Left kidney (tissue), 8 donors: ENCODE measurements at places on chromosomes 13 and 19. TPM values are rescaled to one million over a fixed set of nuclear protein-coding genes. Genes with fewer than 3 reads are reported as not detected.

DNA sequence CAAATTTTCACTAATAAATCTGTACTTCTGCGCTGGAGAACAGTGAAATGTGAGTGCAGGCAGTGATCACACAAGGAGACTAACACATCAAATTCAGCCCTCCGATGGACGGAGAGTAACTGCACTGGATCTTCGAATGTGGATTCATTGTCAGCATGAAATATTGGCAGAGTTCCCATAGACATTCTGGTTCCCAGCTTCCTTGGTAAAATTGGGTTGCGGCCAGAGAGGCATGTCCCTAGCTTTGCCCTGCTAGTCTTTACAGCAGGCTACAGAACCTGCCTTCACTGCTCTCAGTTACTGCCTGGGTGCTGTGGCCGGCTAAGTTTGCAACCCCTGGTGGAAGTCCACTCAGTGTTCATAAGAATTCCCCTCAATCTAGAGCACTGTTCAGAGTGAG is 32.3 kb upstream of the UQCRFS1 start:
- no peak for DNase-seq

GRCh38 chr13:73355134-73355533 is 296.3 kb downstream of the KLF5 start:
- DNase-seq, result no peak

DNA sequence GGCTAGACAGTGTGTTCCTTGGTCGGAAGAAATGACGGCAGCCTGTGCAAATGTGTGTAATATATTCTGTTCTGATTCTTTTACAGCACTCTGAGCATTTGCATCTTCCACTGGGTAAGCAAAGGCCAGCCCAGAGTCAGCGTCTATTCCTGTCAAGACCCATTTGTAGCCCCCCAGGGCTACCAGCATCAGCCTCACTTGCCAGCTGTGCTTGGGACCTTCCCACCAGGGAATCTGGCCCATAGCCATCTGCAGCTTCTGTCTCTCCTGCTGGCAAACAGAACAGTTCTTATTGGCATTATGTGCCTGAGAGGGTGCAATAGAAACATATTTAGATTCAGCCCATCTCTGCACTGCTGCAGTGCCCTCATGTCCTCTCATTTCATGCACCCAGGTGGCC is 6.0 kb upstream of the IGLON5 start:
- DNase-seq, result no peak

- no peak for DNase-seq
These were observed 830.2 kb upstream of the KLHL1 start for GRCh38 chr13:70938462-70938861.

GRCh38 chr19:39845172-39845571 is 1.0 kb downstream of the FBL start:
- no peak for DNase-seq

DNA sequence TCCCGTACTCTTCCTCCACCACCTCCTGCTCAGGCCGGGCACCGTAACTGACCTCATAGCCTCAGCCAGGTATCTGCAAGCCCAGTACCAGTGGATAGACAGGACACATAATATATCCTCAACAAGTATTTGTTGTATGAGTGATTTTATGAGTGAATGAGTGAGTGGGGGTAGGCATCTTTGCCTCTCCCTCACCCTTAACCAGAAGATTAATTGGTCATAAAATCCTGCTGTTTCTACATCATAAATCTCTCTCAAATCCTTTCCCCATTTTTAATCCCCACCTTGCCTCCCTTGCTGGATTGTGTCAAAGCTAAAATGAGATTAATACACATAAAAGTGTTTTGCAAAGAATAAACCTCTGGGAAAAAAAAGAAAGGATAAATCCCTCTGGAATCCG is 44.4 kb upstream of the HMGB1 start:
- DNase-seq, result no peak

GRCh38 chr13:64725492-64725891 is 2504.6 kb downstream of the PCDH9 start:
- no peak for DNase-seq

GRCh38 chr19:45408121-45408520 is 1.7 kb downstream of the POLR1G start:
- no peak for DNase-seq

DNA sequence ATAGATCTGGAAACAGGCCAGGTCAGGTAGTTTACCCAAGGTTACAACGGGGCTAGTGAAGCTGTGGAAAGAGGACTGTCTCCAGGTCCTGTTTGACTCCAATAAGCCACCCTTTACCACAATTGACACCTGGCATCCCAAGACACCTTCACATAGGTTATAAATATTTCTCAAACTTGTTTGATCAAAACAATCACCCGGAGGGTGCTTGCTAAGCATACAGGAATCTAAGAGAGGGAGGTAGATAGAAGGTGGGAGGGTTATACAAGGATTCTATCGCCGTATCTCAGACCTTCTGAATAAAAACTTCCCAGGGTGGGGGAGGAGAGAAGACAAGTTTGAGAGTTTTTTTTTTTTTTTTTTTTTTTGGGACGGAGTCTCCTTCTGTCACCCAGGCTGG is 55.4 kb downstream of the MICU2 start:
- DNase-seq, result no peak

DNA sequence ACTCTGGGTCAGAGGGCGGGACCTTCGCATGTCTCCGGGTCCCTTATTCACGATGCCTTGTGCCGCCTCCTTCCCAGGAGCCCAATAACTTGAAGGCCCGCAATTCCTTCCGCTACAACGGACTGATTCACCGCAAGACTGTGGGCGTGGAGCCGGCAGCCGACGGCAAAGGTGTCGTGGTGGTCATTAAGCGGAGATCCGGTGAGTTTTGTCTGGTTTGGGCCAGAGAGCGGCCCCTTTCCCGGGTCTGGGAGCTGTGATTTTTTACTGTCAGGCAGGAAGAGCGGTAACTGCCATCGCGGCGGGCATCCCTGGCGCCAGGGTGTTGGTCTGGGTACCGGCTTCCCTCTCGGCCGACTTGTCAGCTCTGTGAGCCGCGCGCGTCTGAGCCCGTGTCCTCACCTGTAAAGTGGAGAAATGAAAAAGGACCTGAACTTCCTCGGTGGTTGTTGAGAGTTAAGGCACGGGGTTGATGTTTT is 800 bp downstream of the RPL28 start:
- DNase-seq, result no peak

DNA sequence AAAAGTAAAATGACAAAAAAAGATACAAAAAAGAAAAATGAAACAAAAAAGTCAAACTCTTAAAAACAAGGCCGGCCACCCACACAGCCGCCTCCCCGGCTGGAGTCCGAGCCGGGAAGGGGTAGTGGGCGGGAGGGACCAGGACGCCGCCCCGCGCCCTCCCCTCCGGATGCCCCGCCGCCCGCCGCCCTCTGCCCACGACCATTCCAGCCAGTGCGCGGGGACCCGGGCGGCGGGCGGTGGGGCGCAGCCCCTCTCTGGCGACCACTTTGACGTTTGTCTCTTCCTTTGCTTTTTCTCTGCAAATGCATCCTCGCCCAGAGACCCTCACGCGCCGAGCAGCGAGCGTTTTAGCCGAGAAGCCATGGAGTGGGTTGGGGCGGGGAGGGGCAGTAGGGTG is 28.6 kb downstream of the ZBTB7A start:
- DNase-seq, result no peak

GRCh38 chr19:1037621-1038064 is 2.3 kb upstream of the ABCA7 start:
- DNase-seq, result no peak

DNA sequence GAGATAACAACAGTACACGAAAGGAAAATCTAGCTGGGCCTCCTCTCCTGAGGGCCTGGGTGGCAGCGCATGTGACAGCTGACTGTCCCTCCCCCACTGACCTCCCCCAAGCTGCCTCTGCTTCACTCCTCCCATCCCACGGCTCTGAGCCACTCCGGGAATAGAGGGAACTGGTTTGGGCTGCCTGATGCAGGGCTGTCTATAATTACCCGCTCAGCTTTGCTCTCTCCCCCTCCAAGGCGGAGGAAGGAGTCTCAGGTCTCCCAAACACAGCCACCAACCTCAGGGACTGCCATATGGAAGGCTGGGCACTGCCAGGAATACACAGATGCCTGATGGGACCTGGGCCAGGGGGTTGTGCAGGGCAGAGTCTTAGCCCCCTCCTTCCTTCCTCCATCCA is 7.9 kb downstream of the NAPA start:
- DNase-seq, result peak; percentile 42

GRCh38 chr19:4229179-4229931 is at the start of gene EBI3:
Gene EBI3, plus strand, starts transcription at chr19:4229523. Its CDS starts 28 bp downstream, at chr19:4229551.
- DNase-seq, result no peak

DNA sequence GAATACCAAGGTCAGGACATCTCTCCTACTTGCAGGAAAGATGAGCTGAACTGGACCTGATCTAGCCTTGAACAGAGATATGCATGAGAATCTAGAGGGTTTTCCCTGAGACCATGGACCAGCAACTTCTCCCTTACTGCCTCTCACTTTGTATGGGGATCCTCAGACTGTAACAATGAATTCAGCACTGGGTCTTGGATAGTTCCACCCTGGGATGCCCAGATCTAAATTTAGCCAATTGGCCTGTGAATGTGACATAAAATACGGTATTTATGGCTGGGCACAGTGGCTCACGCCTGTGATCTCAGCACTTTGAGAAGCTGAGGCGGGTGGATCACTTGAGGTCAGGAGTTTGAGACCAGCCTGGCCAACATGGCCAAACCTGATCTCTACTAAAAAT is 15.3 kb upstream of the LILRA2 start:
- DNase-seq, result peak; percentile 5

DNA sequence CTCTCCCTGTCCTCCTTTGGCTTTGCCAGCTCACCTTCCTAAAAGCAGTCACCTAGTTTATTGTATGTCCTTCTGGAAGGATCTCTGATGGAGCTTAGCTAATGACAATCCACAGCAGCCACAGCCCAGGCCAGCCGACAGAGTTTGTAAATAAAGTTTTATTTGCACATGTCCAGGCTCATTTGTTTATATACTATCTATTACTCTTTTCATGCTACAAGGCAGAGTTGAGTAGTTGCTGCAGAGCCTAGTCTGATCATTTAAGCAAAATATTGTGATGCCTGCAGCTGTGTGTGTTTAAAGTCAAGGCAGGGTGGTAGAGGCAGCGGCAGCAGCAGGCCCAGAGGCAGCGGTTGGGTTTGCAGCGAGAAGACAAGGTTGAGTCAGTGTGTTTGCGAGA is 32.6 kb downstream of the NKPD1 start:
- DNase-seq, result no peak

DNA sequence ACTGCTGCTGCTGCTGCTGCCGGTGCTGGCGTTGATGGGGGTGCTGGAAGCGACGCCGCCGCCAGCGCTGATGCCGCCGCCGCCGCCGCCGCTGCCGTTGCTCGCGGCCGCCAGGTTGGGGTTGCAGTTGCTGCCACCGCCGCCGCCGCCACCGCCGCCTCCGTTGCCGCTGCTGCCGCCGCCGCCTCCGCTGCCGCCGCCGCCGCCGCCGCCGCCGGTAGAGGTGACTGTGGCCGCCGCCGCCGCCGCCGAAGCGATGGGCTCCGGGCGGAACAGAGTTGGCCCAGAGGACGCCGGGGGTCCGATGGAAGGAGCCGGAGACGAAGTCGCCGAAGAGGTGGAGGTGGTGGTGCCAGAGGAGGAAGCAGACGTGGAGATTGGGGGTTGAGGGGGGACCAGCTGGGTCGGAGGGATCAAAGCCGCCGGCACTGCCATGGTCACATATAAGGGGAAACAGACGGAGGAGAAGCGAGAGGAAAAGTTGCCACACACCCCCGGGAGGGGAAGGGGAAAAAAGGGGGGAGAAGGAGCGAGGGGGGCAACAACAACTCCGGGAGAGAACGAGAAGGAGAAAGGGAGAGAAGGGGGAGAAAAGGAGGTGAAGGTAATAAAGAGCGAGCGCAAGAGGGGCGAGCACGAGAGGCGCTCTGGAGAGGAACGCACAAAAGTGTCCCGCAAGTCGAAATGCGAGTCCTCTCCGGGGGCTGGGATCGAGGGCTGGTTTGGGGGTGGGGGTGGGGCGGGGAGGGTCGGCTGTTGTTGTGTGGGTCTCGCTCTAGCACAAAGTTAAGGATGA is 471 bp downstream of the DACH1 start:
- no peak for DNase-seq

DNA sequence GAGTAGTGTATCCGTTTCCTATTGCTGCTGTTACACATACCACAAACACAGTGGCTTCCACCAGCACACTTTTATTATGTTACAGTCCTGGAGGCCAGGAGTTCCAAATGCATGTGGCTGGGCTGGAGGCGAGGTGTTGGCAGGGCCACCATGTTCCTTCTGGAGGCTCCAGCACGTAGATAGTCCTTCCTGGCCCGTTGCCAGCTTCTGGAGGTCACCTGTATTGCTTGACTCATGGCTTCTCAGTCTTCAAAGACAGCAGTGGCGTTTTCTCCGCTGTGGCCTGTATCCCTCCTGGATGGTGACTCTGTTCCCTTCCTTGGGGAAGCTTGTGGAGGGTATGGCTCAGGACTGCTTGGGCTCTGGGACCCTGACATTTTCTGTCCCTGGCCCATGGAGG is 15.2 kb downstream of the ZNF473 start:
- DNase-seq, result no peak

DNA sequence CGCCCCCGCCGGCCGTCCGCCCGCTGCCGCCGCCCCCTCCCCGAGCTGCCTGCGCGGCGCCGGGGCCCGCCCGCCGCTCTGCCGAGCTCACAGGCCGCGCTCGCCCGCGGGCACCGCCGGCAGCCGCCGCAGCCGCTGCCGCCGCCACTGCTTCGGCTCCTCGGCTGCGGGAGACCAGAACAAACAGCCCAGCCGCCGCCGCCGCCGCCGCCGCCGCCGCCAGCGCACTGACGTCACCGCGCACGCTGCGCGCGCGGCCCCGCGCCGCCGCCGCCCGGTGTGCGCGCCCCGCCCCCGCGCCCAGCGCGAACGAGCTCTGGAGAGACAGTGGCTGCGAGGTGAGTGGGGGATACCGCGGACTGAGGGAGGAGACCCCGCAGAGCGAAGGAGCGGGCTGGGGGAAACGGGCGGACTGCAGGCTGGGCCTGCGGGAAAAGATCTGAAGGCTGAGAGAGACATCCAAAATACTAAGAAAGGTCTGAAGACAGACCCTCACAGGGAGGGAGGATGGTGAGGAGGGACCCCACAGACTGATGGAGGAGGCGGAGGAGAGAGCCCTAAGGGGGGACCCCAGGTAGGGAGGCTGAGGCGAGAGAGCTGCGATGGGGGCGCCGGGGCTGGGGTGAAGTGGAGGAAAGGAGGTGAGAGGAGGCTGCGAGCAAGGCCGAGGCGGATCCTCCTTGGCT is at the start of gene BRD4:
Gene BRD4 (minus strand): TSS at position 229 of the 686 bp plus-strand sequence. CDS start 59,440 bp downstream, outside the sequence.
- DNase-seq, result no peak

Gene SMARCA4
- 169 TPM for polyA plus RNA-seq

Gene CCNA1
- 1.2 TPM for polyA plus RNA-seq

Gene FCER2
- not detected for polyA plus RNA-seq

Gene SLC25A41
- polyA plus RNA-seq, result 1.0 TPM

Gene PCDH9
- 15.3 TPM for polyA plus RNA-seq

Gene ZNF610
- 14.9 TPM for polyA plus RNA-seq

Gene ZSCAN22
- 4.1 TPM for polyA plus RNA-seq
